ENCODE measurements at places on chromosomes 2 and 18.

DNA sequence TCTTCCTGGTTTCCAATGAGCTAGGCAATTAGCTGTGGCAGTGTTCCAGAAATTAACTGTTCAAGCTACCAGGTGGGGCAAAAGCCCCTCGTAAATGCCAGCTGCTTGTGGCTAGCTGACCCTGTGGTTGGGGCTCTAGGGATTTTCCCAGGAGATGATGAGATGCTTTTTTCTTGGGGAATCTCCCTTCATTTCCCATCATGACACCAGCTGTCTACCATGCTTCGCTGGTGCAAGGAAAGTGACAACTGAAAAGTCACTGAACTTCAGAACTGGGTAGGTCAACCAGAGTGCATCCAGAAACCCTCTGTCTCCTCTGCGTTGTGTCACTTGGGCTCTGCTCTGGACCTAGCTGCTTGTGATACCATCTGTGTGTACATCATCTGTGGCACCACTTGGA lies 386.5 kb upstream of the DCC start:
- DNase-seq, result no peak

- DNase-seq, result no peak
Observed at GRCh38 chr2:8641301-8641965, 40.4 kb upstream of the ID2 start.

- DNase-seq, result no peak
Observed at GRCh38 chr2:238242731-238243495, 3.1 kb upstream of the HES6 start.

- no peak for DNase-seq
Observed at GRCh38 chr18:37138456-37138855, 309.5 kb downstream of the KIAA1328 start.

DNA sequence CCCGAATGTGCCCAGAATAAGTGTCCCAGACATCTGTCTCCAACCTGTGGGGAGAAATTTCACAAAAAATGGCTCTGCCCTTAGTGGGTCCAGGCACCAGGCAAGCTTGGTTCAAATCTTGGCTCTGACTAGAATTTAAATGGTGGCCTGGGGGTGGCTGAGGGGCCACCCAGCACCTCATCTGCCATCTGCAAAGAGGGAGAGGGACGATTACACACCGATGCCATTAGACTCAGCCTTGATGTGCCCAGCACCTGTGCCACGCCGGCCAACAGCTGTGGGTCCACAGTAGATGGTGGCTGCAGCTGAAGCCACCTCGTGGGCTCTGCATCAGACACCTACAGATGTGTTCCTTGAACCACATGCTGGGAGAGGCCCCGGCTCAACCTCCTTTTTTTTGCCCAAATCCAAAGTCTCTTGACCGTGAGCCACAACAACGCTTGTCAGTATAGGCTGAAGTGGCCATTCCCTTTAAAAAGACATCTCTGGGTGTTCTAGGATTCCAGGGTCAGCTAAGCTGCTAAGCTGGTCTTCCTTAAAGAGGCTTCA lies 222.0 kb upstream of the RAB6C start:
- no peak for DNase-seq

Measured in AG04449 (cell line).